Gastroesophageal sphincter (tissue), 4 donors: ENCODE measurements at places on chromosomes 12 and 14. TPM values are rescaled to one million over a fixed set of nuclear protein-coding genes. Genes with fewer than 3 reads are reported as not detected.

- no peak for ATAC-seq
Measured at GRCh38 chr12:110067531-110067930, 19.2 kb upstream of the C12orf76 start.

GRCh38 chr12:88781909-88782308 is 201.6 kb upstream of the KITLG start:
- no peak for ATAC-seq

DNA sequence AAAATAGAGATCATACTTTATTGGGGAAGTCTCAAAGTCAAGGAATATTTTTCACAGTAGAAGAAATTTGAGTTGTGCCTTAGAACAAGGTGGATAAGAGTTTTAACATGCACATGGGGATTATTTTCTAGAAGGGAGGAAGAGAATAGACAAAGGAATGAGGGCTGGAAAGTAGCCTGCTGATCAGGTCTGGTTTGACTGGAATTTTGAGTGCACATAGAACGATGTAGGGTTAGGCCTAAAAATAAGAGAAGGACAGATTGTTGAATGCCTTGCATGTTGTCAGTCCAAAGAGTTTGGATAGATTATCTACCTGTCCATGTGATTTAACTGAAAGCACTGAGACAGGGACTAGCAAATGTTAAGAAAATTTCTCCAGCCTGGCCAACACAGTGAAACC is 87.2 kb downstream of the SRGAP1 start:
- no peak for ATAC-seq

DNA sequence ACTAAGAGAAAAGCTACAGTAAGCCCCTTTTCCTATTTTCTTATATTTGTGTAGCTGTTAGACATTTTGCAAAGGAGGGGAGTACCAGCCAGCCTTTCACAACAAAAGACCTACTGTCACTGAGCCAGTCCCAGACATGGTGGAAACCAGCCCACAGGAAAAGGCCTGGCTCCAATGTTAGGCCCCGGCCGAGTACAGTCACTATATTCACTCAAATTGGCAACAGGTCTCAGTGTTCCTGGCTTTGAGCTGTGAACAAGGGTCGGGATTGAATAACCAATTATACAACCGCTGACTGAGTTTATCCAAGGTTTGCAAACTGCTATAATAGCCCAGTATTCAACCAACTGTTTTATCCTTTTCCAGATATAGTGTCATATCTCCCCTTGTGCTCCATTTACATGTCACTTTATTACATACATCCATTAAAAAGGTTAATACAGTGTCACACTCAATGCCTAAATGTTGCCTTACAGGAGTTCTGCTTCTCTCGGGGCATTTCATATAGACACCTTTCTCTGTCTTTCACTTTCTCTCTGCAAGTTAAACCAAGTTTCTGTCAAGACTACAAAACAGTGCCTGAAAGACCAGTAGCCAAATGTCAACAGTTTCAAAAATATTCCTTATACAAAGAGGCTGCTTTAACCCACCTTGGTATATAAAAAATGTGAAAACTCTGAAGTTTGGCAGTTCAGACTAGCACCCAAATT is 178.1 kb downstream of the SOX5 start:
- peak; percentile 76 for ATAC-seq

Gene PDZRN4
- 55.3 TPM for total RNA-seq

Gene INHBC
- total RNA-seq = not detected
